ENCODE measurements at places on chromosomes 5 and 9. TPM values are rescaled to one million over a fixed set of nuclear protein-coding genes. Genes with fewer than 3 reads are reported as not detected.

CDC25C gene
- 5.0 TPM for polyA plus RNA-seq

ARHGEF37 gene
- 6.3 TPM for polyA plus RNA-seq

DNA sequence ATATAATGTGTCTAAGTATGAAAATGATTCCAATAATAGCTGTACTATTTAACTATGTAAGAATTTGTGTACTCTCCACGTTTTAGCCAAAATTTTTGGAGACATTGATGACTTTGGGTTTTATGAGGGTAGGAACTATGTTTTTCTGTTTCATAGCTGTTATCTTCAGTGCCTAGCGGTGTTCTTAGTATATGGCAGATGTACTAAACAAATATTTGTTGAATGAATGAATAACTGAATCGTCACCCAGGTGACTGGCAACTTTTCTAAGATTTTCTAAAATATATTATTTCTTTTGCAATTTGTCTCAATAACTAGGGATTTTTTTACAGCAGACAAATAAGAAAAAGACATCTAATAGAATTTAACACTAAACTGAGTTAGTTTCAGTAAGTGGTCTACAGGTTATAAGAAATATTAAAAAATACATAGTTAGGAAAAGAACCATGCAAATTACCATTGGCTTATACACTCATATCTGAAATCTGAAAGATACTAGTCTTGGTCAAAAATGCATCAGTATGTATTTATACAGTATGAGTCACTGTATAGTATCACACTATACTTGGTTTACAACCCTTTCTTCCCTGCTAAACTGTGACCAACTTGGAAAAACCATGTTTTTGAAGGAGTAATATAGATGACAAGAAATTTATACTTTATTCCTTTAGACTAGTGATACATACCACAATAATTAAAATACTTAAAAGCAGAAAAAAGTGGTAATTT lies 10.5 kb upstream of the ERCC6L2 start:
- no peaks in the 10 kb centered on the region for H3K36me3 ChIP-seq
- DNase-seq, result no peak
- no peaks in the 10 kb centered on the region for H3K27me3 ChIP-seq

WWC1 gene
- 6.9 TPM for polyA plus RNA-seq

FNBP1 gene
- 20.5 TPM for polyA plus RNA-seq

GRCh38 chr9:7377489-7377888 lies 422.1 kb downstream of the DMAC1 start:
- no peaks in the 10 kb centered on the region for H3K27me3 ChIP-seq
- H3K27ac ChIP-seq, result no peak overlapping the region
- no peaks in the 10 kb centered on the region for H3K36me3 ChIP-seq
- H3K4me1 ChIP-seq, result no peaks in the 10 kb centered on the region

DNA sequence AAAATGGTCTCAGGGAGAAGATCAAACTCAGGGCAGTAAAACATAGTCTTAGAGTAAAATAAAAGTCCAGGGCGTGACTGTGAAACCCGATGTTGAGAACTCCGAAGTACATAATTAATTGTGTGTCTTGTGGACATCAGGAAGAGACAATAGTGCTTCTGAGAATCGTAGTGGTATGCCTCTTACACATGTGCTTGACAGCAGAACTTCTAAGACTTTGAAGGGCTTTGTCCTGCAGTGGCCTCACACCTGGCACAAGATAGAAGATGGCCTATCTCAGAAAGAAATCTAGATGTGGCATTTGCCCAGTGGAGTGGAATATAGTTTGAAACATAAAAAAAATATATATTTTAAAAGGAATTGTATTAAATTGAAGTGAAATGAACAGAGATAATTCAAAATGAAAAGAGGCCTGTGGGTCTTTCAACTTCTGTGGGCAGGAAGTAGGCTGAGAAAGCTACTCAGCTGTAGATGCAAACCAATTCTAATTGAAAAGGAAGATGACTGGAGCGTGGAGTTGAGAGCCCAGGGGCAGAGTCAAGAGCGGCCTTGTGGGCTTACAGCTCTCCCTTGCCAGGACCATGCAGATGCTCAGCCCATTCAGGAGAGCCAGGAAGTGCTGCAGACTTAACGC lies 468.4 kb downstream of the KDM4C start:
- no peak for DNase-seq
- H3K4me1 ChIP-seq, result peaks cover 3% of the 10 kb centered on the region
- no peak overlapping the region for H3K27ac ChIP-seq
- no peak overlapping the region for H3K4me3 ChIP-seq

PHF2 gene
- 20.8 TPM for polyA plus RNA-seq

Data from cardiac muscle cell (in vitro differentiated cells and primary cell).